CD4-positive, alpha-beta T cell (primary cell): ENCODE measurements at places on chromosomes 5 and 9.

GRCh38 chr5:61496860-61497259 lies 164.8 kb downstream of the ZSWIM6 start:
- DNase-seq, result no peak

DNA sequence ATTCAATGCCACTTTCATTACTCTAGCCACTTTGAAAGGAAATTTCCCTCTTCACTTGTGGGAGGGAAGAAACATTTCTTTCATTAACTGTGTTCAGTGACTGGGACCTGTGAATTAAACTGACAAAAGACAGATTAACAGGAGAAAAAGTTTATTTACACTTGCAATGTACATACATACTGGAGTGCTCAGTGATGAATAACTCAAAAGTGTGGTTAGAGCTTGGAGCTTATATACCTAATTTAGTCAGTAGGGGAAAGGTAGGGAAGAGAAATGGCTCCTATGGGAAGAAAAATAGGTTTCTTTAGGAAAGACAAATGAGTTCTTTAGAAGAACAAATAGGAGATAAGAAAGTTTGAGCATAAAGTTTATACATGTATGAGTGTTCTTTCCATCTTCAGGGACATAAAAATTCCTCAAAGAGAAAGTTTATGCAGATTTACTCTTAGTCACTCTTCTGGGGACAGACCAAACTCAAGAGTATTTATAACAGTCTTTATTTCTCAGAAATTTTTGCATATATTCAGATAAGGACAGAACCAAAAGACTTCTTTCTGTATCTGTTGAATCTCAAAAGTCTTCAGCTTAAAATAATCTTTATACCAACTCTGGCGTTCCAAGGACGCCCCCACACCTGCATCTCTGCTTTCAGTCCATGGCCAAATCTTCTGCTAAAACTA lies 120.0 kb upstream of the RAI14 start:
- no peak for DNase-seq

- DNase-seq, result no peak
Measured at GRCh38 chr9:97478301-97478981, 23.0 kb upstream of the TMOD1 start.

GRCh38 chr5:59753599-59753998 lies 139.9 kb downstream of the PDE4D start:
- DNase-seq, result no peak

DNA sequence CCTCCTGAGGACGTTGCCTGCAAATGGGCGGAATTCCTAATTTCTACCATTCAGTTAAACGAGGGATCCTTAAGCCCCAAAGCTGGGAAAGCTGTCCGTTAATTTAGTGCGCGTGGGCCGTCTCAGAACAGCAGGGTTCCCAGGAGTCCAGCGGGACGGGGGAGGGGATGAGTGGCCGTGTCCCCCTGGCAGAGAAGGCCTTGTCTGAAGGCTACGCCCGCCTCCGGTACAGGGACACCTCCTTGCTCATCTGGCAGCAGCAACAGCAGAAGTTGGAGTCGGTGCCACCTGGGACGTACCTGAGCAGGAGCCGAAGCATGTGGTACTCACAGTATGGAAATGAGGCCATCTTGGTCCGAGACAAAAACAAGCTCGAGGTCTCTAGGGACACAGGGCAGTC lies 1.3 kb downstream of the BRD3OS start:
- DNase-seq, result no peak

- DNase-seq, result no peak
Measured at GRCh38 chr5:35044649-35045048, 3.1 kb downstream of the AGXT2 start.

DNA sequence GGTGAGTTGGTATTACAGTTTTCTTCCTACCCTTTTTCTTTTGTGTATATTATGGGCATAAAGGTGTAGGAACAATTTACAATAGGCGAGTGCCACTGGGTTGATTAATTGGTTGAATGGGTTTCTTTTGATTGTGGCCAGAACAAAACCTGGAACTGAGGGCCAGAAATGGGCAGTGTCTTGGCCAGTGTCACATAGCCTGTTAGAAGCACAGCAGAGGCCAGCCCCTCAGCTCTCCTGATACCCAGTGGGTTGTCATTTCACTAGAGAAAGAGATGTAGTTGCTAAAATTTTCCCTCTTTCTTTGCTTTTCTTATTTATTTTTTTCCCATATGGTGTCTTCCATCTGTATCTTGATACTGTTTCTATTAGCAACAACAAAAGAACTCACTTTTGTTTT lies 38.8 kb upstream of the SEMA6A start:
- no peak for DNase-seq

- DNase-seq, result no peak
Measured at GRCh38 chr5:179316982-179317381, 28.3 kb downstream of the ADAMTS2 start.

GRCh38 chr9:13975611-13976290 lies 338.2 kb downstream of the NFIB start:
- DNase-seq, result no peak
